ENCODE measurements at places on chromosomes 11 and 22.

DNA sequence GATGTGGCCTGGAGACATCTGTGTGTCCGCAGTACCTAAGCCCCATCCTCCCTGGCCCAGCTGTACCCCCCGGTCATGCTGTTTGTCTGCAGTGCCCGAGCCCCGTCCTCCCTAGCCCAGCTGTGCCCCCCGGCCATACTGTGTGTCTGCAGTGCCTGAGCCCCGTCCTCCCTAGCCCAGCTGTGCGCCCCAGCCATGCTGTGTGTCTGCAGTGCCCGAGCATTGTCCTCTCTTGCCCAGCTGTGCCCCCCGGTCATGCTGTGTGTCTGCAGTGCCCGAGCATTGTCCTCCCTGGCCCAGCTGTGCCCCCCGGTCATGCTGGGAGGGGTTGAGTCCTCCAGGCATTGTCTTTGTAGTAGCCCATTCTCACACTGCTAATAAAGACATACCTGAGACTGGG, 7.6 kb upstream of the ARSA start:
- no peak for DNase-seq

- DNase-seq = no peak
Measured at GRCh38 chr22:27377501-27378295, 423.9 kb downstream of the MN1 start.

DNA sequence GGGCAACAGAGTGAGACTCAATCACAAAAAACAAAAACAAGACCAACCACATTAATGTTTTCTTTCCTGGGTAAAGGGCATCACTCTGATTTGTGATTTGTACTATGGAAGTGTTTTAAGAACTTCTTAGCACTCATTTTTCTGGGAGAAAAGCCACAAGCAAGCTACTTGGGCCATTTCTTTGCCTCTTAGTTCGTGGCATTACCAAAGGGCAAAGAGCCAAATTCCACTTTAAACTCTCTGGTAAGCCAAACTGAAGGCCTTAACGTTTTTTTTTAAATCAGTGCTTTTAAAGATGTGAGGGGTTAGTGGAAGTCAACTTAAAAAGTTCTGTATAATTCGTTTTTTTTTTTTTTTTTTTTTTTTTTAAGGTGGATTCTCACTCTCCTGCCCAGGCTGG, 36.9 kb downstream of the CAT start:
- no peak for DNase-seq

- DNase-seq = no peak
Measured at GRCh38 chr11:665062-665703, 28.1 kb downstream of the DRD4 start.

GRCh38 chr22:18066181-18066859, 11.5 kb upstream of the PEX26 start:
- DNase-seq = no peak

- peak; percentile 92 for DNase-seq
Measured at GRCh38 chr22:21632237-21632895, at the start of gene CCDC116. TSS of gene CCDC116 (plus strand) at chr22:21632760. CDS start at chr22:21633182, 422 bp downstream.

GRCh38 chr11:118149493-118149892, 3.1 kb downstream of the SCN4B start:
- no peak for DNase-seq

GRCh38 chr11:67033661-67034166, 10.8 kb downstream of the SYT12 start:
- no peak for DNase-seq

DNA sequence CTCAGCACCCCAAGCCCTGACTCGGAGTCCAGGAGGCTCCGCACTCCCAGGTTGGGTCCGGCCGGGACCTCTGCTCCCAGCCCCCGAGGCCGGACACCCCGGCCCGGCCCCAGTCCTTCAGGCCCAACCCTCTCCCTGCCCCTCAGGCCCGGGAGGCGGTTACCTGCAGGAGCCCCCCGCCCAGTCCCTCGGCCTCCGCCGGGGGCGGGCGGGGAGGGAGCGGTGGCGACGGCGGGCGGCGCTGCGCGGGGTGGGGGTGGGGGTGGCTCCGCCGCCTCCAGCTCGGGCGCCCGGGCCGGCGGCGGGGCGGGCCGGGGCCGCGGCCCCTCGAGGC, 310 bp downstream of the TCF20 start:
- DNase-seq = peak; percentile 71

GRCh38 chr11:22851477-22851876, 8.8 kb downstream of the CCDC179 start:
- no peak for DNase-seq

DNA sequence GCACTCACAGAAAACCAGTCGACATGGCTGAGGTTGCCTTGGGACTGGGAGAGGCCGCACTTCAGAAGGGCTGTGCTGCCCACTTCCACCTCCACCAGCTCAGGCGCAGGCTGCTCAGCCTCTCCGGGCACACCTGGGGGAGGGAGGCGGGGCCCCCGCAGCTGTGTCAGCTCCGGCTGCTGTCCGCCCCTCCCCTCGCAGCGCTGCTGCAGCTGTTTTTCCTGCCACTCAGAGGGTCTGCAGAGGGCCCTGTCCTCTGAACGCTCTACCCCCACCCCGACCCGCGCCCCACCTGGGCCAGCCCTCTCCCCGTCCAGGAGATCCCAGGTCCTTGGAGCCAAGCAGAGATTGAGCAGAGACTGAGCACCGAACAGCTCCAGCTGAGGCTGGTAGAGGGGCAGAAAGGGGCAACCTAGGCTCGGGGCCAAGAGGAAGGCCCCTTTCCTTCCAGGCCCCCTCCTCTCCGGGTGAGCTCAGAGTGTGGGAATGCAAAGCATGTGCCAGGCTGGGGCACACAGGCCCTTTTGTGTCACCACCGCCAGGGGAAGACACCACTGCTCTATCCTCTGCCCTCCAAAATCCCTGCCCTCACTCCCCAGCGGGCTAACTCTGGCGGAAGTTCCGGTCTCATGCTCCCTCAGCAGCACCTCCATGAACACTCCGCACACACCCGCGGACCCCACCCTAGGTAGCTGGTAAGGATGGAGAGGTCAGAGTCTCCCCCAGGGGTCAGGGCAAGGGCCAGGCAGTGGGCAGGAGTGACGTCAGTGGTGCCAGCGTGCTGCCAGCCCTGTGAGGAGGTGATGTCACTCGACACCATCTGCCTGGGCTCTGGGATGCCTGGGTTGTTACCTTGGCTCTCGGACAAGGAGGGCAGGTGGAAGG, 1.6 kb downstream of the MCAM start:
- DNase-seq = no peak

GRCh38 chr11:58395581-58395980, 11.1 kb downstream of the OR5B3 start:
- no peak for DNase-seq

GRCh38 chr11:80103142-80103859, 662.5 kb upstream of the TENM4 start:
- DNase-seq = no peak

GRCh38 chr11:31606893-31607292, 97.3 kb downstream of the ELP4 start:
- no peak for DNase-seq

DNA sequence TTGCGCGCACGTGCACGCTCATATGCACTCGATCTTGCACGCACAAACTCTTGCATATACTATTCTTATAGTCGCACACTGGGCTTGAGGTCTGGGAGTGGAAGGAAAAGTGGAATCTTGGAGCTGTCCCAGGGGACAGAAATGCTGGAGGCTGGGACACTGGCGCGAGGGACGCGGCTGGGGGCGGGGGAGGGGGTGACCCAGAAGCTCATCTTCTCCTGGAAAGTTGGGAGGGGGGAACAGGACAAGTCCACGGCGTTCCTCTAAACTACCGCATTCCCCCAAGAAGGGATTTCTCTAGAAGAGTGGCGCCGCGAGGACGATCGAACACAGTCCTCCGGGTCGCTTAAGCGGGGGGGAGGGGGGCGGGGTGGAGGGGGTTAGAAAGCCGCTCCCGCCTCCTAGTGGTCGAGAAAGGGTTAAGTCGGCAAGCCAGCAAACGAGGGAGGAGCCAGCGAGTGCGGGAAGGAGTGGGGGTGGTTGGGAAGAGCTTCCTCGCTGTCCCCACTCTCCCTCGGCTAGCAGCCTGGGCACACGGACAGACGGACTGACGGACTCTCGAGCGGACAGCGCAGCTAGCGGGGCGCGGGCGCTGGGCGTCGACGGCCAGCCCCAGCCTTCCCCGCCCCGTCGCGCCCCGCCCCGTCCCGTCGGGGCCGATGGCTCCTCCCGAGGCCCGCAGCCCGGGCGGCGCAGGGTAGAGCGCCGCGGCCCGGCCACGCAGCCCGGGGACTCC, at the start of gene RTN4RL2:
RTN4RL2 (plus strand) TSS at position 507 of the 736 bp plus-strand sequence. CDS start 338 bp downstream, outside the sequence.
- peak; percentile 100 for DNase-seq

DNA sequence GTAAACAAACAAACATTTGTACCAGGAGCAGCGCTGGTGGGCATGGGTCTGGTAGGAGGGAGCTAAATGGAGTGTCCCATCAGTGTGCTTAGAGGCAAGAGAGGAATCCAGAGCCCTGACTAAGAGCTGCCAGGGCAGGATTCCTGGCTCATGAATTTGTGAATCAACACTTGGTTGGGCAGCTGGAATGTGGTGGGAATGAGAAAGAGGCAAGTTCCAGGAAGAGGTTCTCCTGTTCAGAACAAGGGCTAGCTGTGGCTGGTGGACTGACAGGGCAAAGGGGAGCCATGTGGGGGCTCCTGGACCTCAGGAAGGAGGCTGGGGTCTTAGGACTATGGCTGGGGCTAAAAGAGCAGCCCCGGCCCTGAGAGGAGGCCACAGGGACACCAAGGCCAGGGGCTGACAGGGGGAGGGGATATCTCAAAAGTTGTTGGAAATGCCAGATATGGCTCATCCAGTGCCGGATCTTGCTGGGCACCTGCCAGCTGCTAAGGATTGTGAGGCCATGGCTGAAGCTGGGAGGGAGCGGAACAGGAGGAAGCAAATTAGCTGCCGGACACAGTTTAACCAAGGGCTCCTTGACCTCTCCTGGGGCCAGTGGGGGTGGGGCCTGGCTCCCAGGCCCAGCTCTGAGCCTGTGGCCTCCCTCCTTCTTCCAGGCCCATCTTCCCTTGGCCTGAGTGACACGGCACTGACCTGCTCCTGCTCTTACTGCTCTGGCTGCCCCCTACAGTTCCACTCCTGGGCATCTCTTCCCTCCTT, 14.6 kb upstream of the P2RY6 start:
- no peak for DNase-seq

GRCh38 chr11:120086651-120087050, 51.3 kb downstream of the TRIM29 start:
- DNase-seq = no peak

- DNase-seq = no peak
Measured at GRCh38 chr22:17842386-17842785, 68.1 kb upstream of the BID start.

- no peak for DNase-seq
Measured at GRCh38 chr11:96390488-96390792, 627 bp downstream of the JRKL start.

GRCh38 chr11:1302461-1303125, 6.8 kb downstream of the TOLLIP start:
- no peak for DNase-seq

GRCh38 chr11:18111005-18111404, 5.1 kb upstream of the SAAL1 start:
- no peak for DNase-seq

GRCh38 chr22:37571258-37571991, 8.5 kb downstream of the LGALS2 start:
- no peak for DNase-seq

DNA sequence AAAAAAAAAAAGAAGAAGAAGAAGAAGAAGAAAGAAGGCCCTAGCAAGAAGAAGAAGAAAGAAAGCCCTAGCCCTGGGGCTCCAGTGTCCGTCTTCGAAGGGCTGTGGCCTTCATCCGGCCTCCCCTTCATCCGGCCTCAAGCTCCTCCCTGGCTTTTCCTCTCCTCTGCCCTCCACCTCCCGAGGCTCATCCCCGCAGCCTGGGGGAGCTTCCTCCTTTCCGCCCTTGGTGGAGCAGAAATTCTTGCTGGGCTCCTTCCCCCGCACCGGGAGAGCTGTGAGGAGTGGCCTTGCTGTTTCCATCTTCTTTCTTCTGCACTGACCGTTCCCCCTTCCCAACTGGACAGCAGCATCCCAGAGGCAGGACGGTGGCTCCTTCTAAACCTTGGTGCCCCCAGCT, 9.5 kb upstream of the LTO1 start:
- no peak for DNase-seq

DNA sequence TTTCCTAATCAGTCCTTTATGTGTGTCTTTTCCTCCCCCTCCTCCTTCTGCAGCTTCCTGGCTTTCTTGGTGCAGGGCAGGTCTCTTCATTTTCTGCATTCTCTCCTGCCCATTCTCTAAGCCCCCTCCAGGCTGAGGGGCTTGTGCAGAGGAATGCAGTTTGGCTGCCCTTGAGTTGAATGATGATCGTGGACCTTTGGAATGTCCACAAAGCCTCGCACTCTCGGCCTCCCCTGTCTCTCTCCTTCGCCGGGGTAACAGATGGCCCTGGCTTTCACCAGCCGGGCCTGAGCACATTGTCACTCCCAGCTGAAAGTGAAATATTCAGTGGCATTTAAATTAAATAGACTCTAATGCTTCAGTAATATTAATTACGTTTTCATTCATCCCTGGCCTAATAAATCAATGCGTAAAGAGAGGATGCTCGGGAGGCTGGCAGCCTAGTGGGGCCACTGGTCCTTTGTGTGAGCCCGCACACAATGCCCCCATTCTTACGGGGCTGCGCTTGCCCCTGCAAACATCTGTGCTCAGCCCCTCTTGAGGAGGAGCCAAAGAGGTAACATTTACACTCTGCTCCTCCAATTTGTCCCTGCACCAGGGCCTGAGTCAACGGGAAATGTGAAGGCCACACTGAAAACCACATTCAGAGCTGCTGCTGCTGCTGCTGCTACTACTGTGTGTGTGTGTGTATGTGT, 64.9 kb upstream of the PAX6 start:
- DNase-seq = no peak

- no peak for DNase-seq
Measured at GRCh38 chr11:69356703-69357457, 62.9 kb downstream of the MYEOV start.

GRCh38 chr11:68302670-68303069, 9.7 kb upstream of the LRP5 start:
- no peak for DNase-seq

DNA sequence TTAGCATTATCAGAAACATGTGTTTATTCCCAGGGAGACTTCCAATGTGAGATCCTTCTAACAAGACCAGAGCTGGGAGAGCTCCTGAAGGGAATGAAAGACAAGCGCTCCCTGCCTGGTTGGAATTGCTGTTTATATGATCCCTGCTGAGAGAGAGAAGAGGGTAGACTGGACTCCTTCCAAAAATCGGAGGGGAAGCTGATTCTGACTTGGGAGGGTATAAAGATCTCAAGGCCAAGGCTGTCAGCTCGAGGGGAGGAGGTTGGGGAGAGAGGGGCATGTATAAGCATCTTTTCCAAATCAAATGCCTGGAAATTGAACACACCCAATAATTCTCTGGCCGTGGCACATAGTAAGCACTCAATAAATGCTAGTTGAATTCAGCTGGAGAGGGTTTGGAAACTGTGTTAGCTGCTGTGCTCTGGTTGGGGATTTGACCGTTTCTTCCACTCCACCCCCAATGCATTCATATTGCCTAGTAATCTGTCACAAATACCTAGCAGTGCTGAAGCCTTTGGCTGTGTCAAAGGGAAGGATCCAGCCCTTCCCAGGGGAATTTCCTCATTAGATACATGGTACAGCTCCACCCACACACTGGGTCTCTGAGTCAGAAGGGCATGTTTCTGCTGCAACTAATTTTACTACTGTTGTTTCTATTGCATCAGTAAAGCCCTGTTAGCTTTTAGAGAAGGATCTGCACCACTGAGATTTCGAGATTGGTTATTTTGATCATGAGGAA, 61.5 kb downstream of the CACNG2 start:
- DNase-seq = no peak

- no peak for DNase-seq
Measured at GRCh38 chr22:26610072-26610958, 7.5 kb downstream of the CRYBB1 start.

Data from HuH-7 (cell line).